ENCODE measurements at places on chromosomes 4 and X. TPM values are rescaled to one million over a fixed set of nuclear protein-coding genes. Genes with fewer than 3 reads are reported as not detected.
A peak's percentile ranks its signal among the peaks of the same experiment; 100 is the strongest.

GRCh38 chr4:11743236-11743635, 314.5 kb upstream of the HS3ST1 start:
- no peak overlapping the region for H3K27ac ChIP-seq
- H3K27me3 ChIP-seq: no peaks in the 10 kb centered on the region
- H3K4me3 ChIP-seq: no peak overlapping the region

DNA sequence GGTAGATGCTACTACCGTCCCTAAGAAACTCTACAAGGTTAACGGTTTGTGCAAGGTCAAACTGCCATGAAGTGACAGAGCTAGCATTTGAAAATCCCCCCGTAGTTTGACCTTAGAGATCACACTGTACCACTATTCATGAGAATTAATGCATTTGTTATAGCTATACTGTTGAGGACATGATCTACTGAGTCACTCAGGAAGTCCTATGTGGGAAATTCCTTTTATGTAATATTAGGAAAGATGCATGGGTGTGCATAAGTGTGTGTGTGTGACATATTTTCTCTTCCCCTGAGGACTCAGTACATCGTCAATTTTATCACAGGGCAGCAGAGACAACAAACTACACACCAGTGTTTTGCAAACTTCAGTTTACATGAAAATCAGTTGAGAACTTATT, 141.1 kb downstream of the FBXW7 start:
- no peaks in the 10 kb centered on the region for H3K4me1 ChIP-seq
- H3K27ac ChIP-seq: no peak overlapping the region
- no peak overlapping the region for H3K4me3 ChIP-seq
- DNase-seq: no peak
- no peaks in the 10 kb centered on the region for H3K36me3 ChIP-seq

DNA sequence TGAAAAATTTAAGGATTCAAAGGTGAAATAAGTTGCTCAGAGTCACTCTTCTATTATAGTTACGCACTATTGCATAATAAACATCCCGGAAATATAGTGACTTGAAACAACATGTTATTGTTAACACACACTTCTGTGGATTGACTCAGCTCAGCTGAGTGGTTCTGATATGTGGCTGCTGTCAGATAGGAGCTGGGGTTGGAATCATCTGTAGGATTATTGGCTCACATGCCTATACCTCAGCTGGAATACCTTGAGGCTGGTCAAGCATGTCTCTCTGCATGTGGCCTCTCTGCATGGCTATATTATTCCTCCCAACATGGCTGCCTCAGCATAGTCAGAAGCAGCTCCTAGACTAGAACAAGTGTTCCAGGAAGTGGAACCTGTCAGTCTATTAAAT, 486.7 kb upstream of the MAGEB2 start:
- H3K27me3 ChIP-seq: no peaks in the 10 kb centered on the region
- no peaks in the 10 kb centered on the region for H3K36me3 ChIP-seq
- DNase-seq: no peak
- H3K4me1 ChIP-seq: no peaks in the 10 kb centered on the region
- H3K27ac ChIP-seq: no peak overlapping the region

GAR1 gene
- total RNA-seq: 2.6 TPM

DNA sequence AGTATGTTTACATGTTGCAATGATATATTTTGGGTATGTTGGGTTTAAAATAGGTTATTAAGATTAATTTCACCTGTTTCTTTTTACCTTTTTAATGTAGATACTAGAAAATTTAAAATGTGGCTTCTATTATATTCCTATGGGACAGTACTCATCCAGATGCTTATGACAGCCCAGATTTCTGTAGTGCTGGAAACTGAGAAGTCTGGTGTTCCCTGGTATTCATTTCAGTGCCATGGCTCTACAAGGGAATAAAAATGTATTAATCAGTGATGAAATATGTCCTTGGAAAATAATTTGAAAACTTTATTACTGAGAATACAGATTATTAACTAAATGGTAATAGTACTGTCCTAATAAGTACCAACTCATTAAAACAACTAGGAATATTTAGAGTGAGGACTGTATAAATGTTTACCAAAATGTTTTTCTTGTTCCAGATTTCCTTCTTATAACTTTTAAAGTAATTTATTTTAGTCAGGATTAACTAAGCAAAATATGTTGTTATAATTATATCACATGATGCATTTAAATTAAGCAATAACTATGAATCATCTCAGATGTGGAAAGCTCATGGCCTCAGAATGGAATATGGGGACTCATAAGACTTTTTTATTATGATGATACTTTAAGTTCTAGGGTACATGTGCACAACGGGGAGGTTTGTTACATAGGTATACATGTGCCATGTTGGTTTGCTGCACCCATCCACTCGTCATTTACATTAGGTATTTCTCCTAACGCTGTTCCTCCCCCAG, 25.3 kb downstream of the ARHGAP24 start:
- no peak for DNase-seq
- no peak overlapping the region for H3K4me3 ChIP-seq
- peaks cover 37% of the 10 kb centered on the region for H3K4me1 ChIP-seq

DNA sequence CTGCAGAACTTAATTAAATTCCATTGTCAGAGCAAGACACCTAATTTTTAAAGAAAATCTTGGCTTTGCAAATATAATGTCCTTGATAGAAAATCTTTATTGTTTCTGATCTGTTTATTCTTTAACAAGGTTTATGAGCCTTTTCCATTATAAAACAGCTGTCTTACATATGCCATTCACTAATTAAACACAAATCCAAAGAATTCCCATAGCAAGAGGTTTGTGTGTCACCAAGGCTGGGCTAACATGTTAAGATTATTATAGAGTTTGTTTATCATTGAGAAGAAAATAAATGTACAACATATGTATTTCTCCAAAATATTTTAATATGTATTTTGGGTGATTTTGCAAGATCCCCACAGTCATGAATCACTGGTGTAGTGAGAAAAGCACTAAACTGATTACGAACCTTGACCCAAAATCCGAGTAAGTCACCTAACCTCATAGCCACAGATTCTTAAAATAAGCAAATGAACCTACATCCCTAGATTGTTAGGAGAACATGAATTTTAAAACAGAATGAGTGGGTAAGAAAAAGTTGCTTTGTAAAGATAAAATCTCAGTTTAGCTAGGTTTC, 694.8 kb upstream of the INTU start:
- no peak overlapping the region for H3K4me3 ChIP-seq
- H3K27ac ChIP-seq: no peak overlapping the region
- no peaks in the 10 kb centered on the region for H3K4me1 ChIP-seq
- H3K27me3 ChIP-seq: no peaks in the 10 kb centered on the region
- no peak for DNase-seq
- no peaks in the 10 kb centered on the region for H3K36me3 ChIP-seq

DNA sequence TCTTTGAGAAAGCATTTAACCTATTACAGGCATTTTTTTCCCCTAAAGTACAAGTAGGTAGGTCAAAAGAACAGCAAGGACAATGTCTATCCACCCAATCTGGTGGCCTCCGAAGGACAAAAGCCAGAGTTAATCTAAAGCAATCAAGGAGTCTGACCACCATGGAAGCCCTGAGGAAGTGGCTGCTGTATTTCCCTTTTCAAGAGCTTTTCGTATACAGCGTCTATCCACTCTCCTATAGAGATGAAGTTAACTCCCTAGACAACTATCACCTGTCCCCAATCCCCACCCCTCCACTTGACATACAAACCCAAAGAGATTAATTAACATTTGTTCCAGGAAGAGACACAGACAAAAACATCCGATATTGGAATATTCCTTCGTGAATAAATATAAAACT, 85.5 kb downstream of the SNCA start:
- H3K36me3 ChIP-seq: no peaks in the 10 kb centered on the region
- no peak for DNase-seq
- peaks cover 8% of the 10 kb centered on the region for H3K4me1 ChIP-seq
- no peak overlapping the region for H3K4me3 ChIP-seq
- no peaks in the 10 kb centered on the region for H3K27me3 ChIP-seq

MAGEC1 gene
- not detected for total RNA-seq

DNA sequence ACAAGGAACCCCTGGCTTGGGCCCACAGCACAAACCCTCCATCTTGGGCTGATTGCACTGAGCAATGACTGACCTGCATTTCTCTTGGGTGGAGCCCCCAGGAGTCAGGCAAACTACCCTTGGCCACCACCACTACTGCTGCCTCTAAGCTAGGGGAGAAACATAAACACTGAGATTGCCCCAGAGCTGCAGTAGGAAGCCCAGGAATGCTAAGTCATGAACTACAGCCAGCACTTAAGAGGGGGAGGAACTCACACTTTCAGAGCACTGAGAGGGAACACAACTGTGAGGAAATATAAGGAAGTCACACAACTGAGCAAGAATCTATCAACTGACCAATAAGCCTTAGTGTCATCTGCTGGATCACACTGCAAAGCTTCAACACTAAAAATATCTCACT, 111.6 kb upstream of the PPP3CA start:
- H3K4me1 ChIP-seq: no peaks in the 10 kb centered on the region
- H3K36me3 ChIP-seq: no peaks in the 10 kb centered on the region
- no peak for DNase-seq
- no peaks in the 10 kb centered on the region for H3K27me3 ChIP-seq
- no peak overlapping the region for H3K27ac ChIP-seq
- H3K4me3 ChIP-seq: no peak overlapping the region

DNA sequence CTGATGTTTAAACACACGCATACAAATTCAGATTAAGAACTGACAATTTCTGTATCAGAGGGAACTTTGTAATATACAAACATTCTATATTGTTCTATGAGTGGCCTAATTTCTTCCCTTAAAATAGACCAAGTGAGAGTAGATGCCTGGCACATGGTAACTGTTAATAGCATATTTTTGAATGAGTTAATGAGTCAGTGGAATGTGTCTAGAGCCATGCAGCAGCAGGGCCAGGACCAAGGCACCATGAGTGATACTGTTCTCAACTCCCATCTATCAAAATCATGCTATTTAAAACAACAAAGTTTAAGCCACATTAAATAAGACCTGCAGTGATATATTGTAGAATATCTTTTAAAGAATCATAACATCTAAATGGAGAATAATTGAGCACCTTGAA, 98.3 kb downstream of the ARHGAP24 start:
- no peak overlapping the region for H3K27ac ChIP-seq
- peaks cover 3% of the 10 kb centered on the region for H3K4me1 ChIP-seq
- H3K4me3 ChIP-seq: no peak overlapping the region
- H3K36me3 ChIP-seq: no peaks in the 10 kb centered on the region
- DNase-seq: no peak

GRCh38 chr4:37481547-37482122, 204.5 kb downstream of the RELL1 start:
- no peaks in the 10 kb centered on the region for H3K36me3 ChIP-seq
- H3K27ac ChIP-seq: no peak overlapping the region
- peaks cover 74% of the 10 kb centered on the region for H3K4me1 ChIP-seq
- H3K27me3 ChIP-seq: no peaks in the 10 kb centered on the region
- no peak overlapping the region for H3K4me3 ChIP-seq

DNA sequence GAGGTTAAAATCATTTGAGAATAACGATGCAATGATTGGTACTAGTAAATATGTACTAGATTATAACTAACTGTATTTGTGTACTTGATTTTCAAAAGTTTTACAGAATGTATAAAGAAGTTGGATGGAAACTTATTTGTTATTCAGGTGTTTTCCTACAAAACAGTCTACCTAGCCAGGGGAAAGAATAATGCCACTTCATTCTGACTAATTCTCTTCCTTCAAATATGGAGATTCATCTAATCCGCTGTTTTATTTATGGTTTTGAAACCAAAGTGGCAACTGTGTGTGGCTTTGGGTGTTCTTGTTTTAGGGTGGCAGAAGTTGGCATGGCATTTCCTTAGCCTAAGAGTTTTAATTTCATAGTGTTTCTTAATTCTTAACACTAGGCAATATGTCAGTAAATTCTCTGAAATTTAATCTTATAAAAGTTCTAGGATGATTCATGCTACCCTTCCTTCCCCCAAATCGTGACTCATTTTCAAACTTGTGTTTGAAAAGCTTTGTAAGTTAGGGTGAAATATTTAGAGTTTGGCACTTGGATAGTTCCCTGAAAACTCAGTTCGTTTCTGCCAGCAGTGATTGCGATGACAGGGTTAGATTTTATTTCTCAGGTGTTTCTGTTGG, 62.6 kb downstream of the DCLK2 start:
- H3K4me1 ChIP-seq: no peaks in the 10 kb centered on the region
- H3K27ac ChIP-seq: no peak overlapping the region
- no peaks in the 10 kb centered on the region for H3K36me3 ChIP-seq
- no peaks in the 10 kb centered on the region for H3K27me3 ChIP-seq
- H3K4me3 ChIP-seq: no peak overlapping the region
- DNase-seq: no peak

GRCh38 chrX:139776599-139776998, 68.6 kb upstream of the MCF2 start:
- no peaks in the 10 kb centered on the region for H3K4me1 ChIP-seq
- H3K27me3 ChIP-seq: no peaks in the 10 kb centered on the region
- DNase-seq: no peak
- H3K4me3 ChIP-seq: no peak overlapping the region
- no peak overlapping the region for H3K27ac ChIP-seq

FOXR2 gene
- total RNA-seq: not detected

- H3K4me1 ChIP-seq: no peaks in the 10 kb centered on the region
- no peaks in the 10 kb centered on the region for H3K27me3 ChIP-seq
- H3K36me3 ChIP-seq: no peaks in the 10 kb centered on the region
- H3K4me3 ChIP-seq: no peak overlapping the region
- H3K27ac ChIP-seq: no peak overlapping the region
These were observed 76.7 kb downstream of the TAB3 start for GRCh38 chrX:30812326-30812725.

- H3K36me3 ChIP-seq: no peaks in the 10 kb centered on the region
- peak overlapping the region; percentile 66 for H3K4me3 ChIP-seq
- H3K27ac ChIP-seq: peak overlapping the region; percentile 70
- peaks cover 22% of the 10 kb centered on the region for H3K4me1 ChIP-seq
- H3K27me3 ChIP-seq: no peaks in the 10 kb centered on the region
- peak; percentile 69 for DNase-seq
These were observed 759 bp upstream of the TBC1D1 start for GRCh38 chr4:37889849-37890800.

- peak within 1 kb of the TSS; percentile 87 for H3K27ac ChIP-seq
- H3K27me3 ChIP-seq: no peaks in the 10 kb centered on the region
- DNase-seq: peak; percentile 91
- peak within 1 kb of the TSS; percentile 76 for H3K4me3 ChIP-seq
- peaks cover 4% of the 10 kb centered on the region for H3K4me1 ChIP-seq
These were observed at the start of gene VMA21 for GRCh38 chrX:151396825-151397740. TSS of gene VMA21 (plus strand) at chrX:151397206. CDS start at chrX:151397309, 103 bp downstream.

DNA sequence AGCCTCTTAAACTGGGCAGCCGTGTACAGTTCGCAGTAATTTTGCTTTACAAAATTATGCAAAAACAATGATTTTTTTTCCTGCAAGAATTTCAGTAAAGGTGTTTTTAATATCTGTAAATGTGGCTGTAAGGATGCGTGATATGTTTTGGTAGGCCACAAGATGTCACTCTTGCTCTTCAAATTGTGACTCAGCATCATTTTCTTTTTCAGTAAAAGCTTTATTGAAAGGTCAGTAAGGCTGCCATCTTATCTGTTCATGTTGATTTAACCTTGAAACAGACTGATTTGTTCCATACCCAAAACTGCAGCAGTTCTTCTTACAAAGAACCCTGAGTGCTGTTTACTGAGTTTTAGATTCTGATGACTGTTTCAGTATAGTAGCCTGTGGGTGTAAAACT, 39.9 kb downstream of the TXLNG start:
- H3K27ac ChIP-seq: no peak overlapping the region
- no peaks in the 10 kb centered on the region for H3K27me3 ChIP-seq
- no peak for DNase-seq
- peaks cover 2% of the 10 kb centered on the region for H3K36me3 ChIP-seq
- peaks cover 13% of the 10 kb centered on the region for H3K4me1 ChIP-seq

GSX2 gene
- not detected for total RNA-seq

- no peaks in the 10 kb centered on the region for H3K36me3 ChIP-seq
- H3K27ac ChIP-seq: peak overlapping the region; percentile 3
- no peaks in the 10 kb centered on the region for H3K27me3 ChIP-seq
- no peaks in the 10 kb centered on the region for H3K4me1 ChIP-seq
- no peak for DNase-seq
These were observed 7.4 kb downstream of the SNCA start for GRCh38 chr4:89829470-89830138.

CCNB3 gene
- 0.33 TPM for total RNA-seq

HTRA3 gene
- 17.5 TPM for total RNA-seq

CFAP299 gene
- total RNA-seq: not detected

Data from body of pancreas (tissue), 4 donors.